ENCODE measurements at places on chromosomes 7 and 10.
A peak's percentile ranks its signal among the peaks of the same experiment; 100 is the strongest.

GRCh38 chr10:102744374-102745051, 765 bp downstream of the WBP1L start:
- DNase-seq, result peak; percentile 7

- no peak for DNase-seq
These were observed 21.0 kb upstream of the LRRC17 start for GRCh38 chr7:102891693-102892261.

DNA sequence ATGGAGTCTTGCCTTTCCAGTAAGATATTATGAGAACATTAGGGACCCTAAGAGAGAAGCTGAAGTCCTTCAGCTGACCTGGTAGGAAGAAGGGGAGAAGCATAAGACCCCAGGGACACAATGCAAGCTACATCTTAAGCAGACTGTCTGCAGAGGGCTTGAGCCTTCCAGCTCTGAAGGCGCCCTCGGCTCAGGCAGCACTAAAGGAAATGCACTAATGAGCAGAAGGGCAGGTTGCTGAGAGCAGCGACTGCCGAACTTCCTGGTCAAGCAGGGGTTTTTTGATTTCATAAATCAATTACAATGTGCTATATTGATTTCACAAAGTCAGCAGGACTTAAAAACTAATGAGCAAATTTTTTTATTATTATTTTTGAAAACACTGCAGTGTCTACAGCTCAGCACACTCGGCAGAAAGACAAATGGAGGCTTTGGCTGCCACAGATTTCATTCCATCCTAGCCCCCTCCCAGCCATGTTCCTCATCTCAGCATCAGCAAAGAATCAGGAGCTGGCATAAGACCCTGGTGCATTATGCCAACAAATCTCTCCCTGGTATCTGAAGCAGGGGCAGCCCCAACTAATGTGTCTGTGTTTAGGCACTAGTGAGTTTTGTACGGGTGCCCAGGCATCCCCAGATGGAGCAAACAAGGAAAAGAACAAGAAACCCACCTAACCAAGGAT, 57.1 kb downstream of the LRRTM3 start:
- DNase-seq, result no peak

- DNase-seq, result no peak
These were observed 195.5 kb downstream of the CREB5 start for GRCh38 chr7:28607855-28608193.

DNA sequence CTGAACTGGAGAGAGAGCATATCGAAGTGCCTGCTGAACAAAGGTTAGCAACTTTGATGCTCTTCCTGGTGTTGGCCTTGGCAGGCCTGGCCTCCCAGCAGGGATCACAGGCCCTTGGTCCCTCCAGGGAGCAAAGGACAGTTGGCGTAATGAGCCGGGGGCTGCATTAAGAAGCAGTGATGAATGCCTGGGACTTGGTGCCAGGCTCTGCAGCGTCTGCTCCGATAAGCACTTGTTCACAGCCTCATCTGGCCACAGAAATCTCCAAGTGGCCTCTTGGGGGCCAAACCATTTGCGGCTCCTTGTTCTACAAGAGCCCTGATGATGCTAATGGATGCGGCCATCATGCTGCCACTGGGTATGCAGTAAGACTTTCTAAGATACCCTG, 31.8 kb downstream of the CRHR2 start:
- no peak for DNase-seq

DNA sequence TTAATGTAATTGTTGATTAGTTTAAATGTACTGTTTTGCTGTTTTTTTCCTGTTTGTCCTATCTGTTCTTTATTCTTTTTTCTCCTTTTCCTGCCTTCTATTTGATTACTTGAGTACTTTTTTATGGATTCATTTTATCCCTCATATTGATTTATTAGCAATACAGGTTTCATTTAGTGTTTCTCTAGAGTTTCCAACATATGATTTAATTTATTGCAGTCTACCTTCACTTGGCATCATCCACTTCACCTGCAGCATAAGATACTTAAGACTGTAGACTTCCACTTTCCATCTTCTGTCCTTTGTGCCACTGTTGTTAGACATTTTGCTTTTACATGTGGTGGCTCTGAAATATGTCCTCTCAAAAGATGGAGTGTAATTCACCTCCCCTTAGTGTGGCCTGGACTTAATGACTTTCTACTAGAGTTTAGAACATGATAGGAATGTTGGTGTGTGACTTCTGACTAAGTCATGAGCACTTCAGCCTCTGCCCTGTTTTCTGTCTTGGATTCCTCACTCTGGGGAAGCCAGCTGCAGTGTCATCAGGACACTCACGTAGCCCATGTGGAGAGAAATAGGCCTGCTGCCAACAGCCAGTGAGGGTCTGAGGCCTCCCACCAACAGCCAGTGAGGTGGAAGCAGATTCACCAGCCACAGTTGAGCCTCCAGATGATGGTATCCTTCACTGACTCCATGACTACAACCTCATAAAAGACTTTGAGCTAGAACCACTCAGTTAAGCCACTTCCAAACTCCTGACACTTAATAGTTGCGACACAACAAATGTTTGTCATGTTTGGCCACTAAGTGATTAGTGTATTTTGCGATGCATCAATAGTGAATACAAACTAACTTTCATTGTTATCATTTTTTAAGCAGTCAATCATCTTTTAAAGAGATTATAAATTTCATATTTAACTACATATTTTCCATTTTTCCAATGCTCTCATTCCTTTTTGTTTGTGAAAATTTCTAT, 643.5 kb upstream of the DPP6 start:
- no peak for DNase-seq

DNA sequence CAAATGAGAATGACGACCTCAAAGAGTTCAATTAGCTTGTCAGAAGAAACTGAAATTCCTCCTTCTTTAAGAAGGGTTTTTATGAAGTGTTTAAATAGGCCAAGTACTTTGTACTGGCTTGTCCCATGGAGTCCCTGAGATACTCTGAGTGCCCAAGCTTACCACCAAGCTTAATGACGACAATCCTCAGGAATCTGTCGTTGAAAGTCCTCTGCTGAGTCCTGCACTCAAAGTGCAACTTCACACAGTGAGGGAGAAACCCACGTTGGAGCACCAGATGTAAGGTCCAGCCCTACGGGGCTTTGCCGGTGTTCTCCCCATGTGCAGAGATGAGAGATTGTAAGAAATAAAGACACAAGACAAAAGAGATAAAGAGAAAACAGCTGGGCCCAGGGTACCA, 42.8 kb upstream of the AKR1C2 start:
- DNase-seq, result no peak

DNA sequence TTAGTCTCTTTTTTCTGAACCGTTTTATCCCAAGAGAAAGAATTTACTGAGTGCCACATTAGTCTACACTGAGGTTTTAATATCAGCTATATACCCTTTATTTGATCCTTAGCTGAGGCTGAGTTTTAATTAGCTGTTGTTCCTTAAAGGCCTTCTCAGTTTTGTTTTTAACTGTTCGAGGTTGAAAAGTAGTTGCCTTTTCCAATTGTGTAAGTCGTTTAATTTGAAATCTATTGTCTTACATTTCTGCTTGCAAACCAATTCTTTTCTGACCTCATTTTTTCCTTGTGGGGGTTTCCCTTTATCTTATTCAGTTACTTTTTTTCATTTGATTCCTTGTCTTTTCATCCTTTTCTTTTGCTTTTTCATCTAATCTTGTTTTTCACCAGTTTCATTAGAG, 30.8 kb downstream of the UMAD1 start:
- DNase-seq, result no peak

- no peak for DNase-seq
These were observed 95.3 kb upstream of the DNAJB12 start for GRCh38 chr10:72449941-72450441.

DNA sequence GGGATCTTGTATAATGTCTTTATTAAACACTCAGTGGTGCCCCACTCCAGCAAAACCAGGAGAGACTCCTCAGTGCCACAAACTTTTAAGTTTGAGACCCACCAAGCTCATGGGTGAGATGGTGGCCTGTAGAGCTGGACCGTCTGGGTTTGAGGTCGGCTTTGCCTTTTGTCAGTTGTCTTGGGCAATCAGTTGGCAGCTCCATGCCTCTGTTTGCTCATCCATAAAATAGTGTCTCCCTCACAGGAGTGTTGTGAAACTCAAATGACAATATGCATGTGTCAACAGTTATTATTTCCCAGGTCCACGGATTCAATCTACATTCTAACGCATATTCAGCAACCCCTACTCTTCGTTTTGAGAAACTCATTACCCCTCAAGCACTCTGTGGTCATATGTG, 367.8 kb upstream of the C7orf33 start:
- DNase-seq, result no peak

Data from CD8-positive, alpha-beta memory T cell (primary cell).